Left kidney (tissue), 8 donors: ENCODE measurements at places on chromosomes 16 and 17. TPM values are rescaled to one million over a fixed set of nuclear protein-coding genes. Genes with fewer than 3 reads are reported as not detected.

GRCh38 chr16:65769776-65770438 lies 596.6 kb upstream of the CDH5 start:
- DNase-seq = no peak

GRCh38 chr17:69729944-69730343 lies 315.4 kb downstream of the MAP2K6 start:
- DNase-seq = no peak

- no peak for DNase-seq
These were observed 149.1 kb downstream of the VPS53 start for GRCh38 chr17:565521-565920.

GRCh38 chr17:63039342-63039741 lies 73.3 kb downstream of the TANC2 start:
- no peak for DNase-seq

DNA sequence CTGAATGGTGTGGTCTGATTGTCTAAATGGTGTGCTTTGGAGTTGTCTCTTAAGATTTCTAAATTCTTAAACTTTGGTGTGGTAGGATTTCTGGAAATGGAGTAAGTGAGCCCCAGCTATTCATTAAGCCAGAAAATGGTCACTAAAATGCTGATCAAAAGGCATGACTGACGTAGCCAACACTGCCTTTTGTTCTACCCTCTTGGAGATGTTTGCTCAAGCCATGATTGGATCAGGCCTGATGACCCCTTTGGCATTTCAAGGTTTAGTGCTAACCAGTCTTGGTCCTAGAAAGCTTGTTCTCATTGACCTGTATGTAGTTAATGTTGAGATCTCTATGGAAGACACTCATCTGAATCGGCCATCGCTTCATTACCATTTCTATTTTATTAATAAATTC lies 68.0 kb downstream of the KNOP1 start:
- no peak for DNase-seq

- DNase-seq = no peak
These were observed 47.0 kb downstream of the MFSD11 start for GRCh38 chr17:76784926-76785325.

KRTAP17-1 gene
- polyA plus RNA-seq = not detected

GALR2 gene
- 0.17 TPM for polyA plus RNA-seq

SPIRE2 gene
- 15.7 TPM for polyA plus RNA-seq

VAMP2 gene
- polyA plus RNA-seq = 120 TPM
